ENCODE measurements at places on chromosomes 1 and 21.

DNA sequence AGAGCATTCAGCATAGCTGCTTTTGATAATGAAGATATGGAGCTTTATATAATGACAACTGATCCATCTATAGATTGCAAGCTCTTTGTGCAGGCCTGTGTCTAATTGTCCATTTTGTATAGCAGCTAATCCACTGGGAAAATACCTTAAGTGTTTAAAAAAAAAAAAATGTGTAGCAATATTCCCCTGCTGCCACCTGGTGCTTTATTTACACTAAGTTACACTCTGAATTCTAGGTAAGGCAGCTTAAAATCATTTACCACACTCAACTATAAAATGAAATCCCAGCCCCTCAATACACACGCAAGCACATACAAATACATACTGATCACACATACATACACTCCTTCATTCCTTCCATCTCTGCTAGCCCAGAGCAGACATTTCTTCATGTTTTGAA lies 49.1 kb upstream of the BCL9 start:
- no peak for DNase-seq

DNA sequence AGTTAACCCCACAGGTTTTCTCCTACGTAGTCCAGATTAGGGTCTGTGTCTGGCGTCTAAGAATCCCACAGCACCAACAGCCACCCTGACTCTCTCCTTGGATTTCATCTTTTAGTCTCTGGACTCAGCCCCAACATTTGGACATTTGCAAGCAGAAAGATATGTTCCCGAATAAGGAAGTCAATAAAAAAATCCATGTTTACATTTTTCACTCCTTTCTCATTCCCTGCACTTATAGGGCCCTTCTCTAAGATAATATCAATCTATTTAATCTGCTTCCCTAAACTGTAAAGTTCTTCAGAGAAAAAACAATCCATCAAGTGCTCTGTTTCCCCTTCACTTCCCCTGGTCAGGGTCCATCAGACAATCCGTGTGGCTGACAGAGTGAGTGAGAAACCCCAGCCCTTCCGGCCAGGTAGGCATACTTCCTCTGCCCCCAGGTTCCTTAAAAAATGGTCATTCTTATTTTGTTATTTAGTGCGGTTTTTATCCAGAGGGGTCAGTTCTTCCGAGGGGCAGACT lies 105.9 kb upstream of the CDC42BPA start:
- no peak for DNase-seq

- no peak for DNase-seq
Observed at GRCh38 chr1:65026235-65026634, 59.9 kb upstream of the JAK1 start.

- no peak for DNase-seq
Observed at GRCh38 chr1:25607123-25607522, 9.5 kb upstream of the MAN1C1 start.

- DNase-seq, result no peak
Observed at GRCh38 chr1:237962985-237963384, 72.3 kb upstream of the ZP4 start.

- DNase-seq, result no peak
Observed at GRCh38 chr1:221823149-221823548, 81.3 kb upstream of the DUSP10 start.

DNA sequence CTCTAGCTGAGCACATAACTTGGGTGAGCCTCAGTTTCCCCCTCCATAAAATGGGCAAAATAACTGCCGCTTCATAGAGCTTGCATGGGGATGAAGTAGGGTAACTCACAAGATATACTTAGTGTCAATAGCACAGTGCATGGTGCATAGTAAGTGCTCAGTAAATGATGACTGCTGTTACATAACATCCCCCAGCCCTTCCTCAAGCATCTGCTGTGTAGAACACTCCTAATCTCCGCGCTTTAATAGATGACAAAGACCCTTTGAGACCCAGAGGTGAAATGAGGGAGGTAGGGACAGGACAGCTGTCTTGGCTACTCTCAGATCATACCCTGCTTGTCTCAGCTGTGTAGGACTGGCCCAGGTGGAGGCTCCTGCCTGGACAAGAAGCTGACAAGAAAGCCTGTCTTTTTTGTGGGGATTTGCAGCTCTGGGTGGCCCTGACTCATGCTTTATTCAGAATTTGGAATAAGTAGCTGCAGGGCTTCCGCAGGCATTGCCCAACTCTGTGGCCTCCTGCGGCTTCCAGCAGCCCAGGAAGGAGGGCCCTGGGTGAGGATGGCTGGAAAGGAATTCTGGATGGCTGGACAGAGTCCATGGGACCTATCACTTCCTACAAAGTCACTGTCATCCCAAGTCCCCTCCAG lies 20.7 kb upstream of the PADI4 start:
- DNase-seq, result no peak

DNA sequence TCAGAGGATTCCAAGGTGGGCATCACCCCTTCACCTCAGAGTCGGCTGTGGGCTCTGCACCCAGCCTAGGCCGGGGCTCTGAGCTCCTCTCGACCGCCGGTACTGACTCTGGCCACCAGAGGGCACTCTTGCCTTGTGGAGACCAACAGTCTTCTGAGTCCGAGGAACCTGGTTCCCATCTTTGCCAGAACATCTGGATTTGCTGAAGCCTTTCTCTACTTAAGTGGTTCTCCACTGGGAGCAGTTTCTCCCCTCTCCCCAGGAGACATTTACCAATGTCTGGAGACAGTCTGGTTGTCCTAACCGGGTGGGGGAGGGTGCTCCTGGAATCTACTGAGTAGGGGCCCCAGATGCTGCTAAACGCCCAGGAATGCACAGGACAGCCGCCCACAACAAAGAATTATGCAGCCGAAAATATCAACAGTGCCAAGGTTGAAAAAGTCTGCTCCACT lies 9.4 kb downstream of the ETV3L start:
- DNase-seq, result peak; percentile 73
